ENCODE measurements at places on chromosomes 16 and 17.

GRCh38 chr16:79407005-79407404 lies 193.5 kb downstream of the MAF start:
- no peak for DNase-seq

DNA sequence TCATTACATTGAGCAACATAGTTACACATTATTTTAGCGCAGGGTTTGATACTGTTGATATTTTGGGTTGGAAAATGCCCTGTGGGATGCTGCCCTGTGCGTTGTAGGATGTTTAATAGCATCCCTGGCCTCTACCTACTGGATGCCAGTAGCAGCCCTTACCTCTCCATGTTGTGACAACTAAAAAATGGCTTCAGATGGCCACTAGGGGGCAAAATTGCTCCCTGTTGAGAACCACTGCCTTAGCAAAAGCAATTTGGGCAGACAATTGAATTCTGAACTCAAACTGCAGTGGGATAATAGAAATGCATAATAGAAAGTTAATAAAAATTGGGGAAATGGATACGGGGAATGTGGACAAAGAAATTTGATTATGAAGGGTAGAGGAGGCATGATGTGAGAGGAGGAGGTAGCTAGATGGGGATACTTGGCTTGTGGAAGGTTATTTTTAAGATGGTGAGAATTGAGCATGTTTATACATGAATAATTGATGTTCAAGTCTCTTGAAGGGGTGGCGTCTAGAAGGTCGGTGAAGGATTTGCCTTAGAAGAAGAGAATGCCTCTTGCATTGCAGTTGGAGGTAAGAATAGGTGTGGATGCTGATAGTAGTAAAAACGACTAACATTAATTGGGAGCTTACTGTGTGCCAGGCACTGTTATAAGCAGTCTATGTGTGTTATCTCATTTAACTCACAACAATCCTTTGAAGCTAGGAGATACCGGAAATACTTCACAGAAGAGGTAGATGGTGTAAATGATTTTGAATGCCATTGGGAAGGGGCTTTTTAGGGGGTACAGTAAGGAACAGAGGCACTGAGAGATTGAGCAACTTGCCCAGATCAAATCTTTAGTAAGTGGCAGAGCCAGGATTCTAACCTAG lies 19.0 kb downstream of the HEATR9 start:
- DNase-seq, result no peak

- peak; percentile 76 for DNase-seq
Measured at GRCh38 chr17:50117202-50118051, 12.5 kb downstream of the SAMD14 start.

- DNase-seq, result no peak
Measured at GRCh38 chr17:31148205-31148604, 53.4 kb downstream of the NF1 start.

DNA sequence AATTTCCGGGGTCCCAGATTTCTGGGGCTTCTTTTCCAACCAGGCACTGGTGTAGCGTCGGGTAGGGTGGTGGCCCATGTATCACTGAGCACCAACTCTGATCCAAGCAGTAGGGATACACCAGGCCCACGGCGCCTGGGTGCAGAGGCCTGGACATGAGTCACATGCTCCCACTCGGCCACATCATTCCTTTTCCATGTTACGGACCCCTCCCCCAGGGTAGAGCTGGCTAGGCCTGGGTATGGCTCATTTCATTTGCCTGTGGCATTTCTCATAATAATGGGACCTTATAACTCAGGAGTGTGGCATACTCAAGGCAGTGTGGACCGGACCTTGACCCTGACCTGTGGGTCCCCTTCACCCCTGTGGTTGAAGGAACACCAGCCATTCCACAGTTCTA lies 18.0 kb upstream of the NDRG4 start:
- no peak for DNase-seq

- DNase-seq, result no peak
Measured at GRCh38 chr17:27457731-27458523, 1.7 kb downstream of the KSR1 start.

DNA sequence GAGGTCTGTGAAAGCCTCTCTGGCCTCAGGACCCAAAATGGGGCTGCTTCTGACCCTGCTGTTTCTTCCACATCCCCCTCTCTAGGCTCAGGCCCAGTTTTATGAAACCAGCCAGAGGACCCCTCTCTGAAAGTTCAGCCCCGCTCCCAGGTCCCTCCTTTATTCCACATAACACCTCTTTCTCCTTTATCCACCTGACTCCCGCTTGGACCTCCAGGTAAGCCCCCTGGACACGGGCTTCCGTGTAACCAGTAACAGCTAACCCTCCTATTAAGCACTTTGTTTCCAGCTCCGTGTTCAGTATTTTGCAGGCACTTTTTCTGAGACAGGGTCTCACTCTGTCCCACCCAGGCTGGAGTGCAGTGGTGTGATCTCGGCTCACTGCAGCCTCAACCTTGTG lies 37.4 kb downstream of the PSME3IP1 start:
- DNase-seq, result no peak

- no peak for DNase-seq
Measured at GRCh38 chr16:4663777-4664465, 29.4 kb upstream of the NUDT16L1 start.

DNA sequence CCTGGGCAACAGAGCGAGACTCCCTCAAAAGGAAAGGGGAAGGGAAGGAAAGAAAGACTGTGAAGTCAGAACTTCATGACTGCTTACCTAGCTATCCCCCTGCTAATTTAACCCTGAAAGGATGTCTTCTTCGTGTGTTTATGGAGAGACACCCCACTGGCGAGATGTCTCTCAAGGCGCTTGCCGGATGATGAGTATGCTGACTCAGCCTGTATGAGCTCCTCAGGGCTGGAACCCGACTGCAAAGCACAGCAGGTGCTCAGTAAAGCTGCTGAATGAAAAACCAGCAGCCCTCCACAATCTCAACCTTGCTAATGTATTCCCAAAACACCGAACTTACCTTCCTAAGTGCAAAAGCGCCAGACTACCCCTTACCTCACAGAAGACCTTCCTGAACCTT lies 2.3 kb downstream of the ANKFY1 start:
- DNase-seq, result no peak

DNA sequence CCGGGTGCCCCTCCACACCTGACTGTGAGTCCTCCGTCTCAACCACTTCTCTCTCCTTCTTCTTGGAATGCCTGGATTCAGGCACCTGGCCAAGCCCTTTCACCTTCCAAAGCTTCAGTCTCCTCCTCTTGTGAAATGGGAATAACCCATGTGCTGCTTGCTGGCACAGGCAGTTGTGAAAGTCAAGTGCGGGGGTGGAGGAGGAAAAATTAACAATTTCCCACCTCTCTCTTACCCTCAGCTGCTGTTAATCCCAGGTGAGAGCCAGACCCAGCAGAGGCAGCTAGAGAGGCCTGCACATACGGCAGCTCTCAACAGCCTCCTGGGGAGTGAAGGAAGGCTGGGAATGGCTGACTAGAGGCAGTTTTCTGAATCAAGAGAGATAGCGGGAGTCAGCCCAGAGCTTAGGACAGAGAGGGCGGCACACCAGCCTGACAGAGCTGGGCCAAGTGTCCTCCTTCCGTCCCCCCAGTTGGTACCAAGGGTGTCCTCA lies 77.9 kb upstream of the LGALS9 start:
- DNase-seq, result no peak

GRCh38 chr16:56939801-56940200 lies 7.9 kb downstream of the HERPUD1 start:
- no peak for DNase-seq

DNA sequence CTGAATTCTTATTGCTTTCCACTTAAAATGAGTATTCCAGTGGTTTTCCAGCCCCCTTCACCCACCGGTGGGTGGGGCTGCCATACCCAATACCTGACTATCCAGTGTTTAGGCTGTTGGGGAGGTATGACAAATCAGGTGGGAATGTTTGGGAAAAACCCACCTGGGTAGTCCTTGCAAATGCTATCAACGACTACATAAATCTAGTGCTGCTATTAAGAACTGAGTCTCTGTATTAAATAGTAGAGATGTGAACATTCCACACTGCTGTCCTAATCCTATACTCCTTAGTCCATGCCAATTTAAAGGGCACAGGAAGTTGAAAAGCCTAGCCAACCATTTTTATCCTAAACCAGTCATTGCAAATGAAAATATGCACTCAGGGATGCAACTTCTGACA lies 126.6 kb downstream of the AXIN2 start:
- no peak for DNase-seq

DNA sequence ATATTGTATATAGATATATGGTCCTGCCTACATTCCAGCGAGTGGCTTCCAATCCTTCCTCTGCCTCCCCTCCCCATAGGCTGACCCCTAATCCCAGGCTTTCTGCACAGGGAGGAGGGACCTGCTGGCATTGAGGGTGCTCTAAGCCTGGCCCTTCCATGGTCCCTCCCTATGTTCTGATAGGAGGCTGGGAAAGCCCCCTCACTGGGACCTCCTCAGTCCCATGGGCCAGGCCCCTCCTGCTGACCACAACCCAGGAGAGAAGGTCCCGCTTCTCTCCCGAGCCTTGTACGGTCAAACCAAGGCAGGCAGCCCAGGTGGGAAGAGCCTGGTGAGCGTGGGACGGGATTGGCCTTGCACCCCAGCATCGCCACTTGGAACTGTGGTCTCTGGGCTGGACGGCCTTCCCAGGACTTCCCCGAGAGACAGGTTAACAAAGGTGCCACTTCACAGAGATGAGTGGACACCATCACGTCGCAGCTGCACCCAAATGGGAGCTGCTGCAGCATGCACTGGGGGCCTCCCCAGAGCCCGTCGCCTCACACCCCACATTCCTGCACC lies 859 bp downstream of the ALDH3A1 start:
- no peak for DNase-seq

DNA sequence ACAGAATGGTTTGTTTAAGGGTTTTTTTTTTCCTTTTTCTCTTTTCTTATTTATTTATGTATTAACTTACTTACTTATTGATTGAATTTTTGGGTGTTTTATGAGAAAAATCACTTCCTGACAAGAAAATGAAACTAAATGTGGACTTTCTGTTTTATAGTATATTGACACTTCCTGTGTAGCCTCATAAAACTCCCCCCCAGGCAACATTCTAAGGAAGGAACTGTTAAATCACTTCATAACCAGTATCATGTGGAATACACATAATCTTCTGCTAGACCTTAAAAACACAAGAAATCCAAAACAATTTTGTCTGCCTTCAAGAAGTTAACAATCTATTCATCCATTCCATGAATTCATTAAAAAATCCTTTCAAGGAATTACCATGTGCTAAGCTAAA lies 164.1 kb upstream of the TOM1L1 start:
- DNase-seq, result no peak

DNA sequence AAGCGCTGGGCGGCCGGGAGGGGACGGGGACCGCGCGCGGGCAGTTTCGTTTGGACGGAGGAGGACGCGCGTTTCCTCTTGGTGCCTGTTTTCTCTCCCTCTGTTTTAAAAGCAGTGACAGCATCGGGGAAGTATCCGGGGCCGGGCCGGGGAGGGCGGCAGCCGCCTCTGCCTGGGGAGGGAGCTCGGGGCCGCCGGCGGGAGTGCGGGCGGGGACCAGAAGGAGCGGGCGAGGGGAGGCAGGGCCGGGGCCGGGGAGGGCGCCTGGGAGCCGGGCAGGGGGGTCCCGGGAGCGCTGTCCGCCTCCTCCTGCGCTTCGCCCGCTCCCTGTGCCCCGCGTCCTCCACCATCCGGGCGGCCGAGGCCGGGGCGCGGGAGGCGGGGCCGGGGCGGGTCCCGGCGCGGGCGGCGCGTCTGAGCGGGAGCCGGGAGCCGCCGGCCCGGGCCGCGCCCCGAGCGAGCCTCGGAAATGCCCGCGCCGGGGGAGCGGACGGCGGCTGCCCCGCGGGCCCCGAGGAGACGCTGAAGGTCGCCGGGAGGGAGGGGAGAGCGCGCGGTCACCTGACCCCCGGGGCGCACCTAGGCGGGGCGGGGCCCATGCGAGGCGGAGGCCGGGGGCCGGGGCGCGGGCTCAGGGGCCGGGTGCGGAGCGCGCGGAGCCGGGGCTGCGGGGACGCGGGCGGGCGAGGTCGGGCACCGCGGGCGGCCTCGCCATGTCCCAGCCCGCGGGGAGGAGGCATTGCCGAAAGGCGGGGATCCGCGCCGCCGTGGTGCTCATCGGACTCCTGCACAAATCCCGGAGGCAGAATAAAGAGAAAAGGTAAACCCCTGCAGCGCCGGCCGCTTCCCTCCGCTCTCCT lies 57.3 kb downstream of the RAP1GAP2 start:
- DNase-seq, result peak; percentile 52

- no peak for DNase-seq
Measured at GRCh38 chr16:50611332-50611934, 63.2 kb downstream of the NKD1 start.

- no peak for DNase-seq
Measured at GRCh38 chr17:39818358-39819000, 45.6 kb downstream of the IKZF3 start.

DNA sequence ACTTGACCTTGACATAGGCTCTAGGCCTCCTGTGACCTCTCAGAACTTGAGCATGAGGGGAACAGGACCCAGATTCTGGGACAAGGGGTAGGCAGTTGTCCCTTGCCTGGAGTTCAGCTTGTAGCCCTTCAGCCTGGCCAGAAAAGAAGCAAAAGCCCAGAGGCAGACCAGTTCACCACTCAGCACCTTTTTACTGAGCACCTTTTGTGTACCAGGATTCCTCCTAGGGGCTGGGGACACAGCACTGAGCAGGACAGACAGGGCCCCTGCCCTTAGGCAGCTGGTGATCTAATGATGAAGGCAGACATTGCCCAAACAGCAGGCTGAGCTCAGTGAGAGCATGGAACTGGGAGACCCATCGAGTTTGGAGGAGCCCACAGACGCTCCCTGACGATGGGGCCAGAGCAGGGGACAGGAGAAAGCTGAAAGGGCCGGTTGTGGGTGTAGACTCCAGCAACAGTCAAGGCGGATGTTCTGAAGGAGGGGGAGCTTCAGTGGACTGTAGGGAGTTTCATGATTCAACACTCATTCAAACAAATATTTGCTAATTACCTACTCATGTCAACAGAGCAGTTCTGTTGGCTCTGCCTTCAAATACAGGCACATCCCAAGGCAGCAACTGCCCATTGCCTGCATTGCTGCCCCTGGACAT lies 32.0 kb downstream of the SBK1 start:
- no peak for DNase-seq

- DNase-seq, result no peak
Measured at GRCh38 chr16:8751481-8752311, 45.7 kb downstream of the TMEM186 start.

GRCh38 chr17:33515974-33516373 lies 222.9 kb upstream of the ASIC2 start:
- no peak for DNase-seq

- no peak for DNase-seq
Measured at GRCh38 chr17:63631062-63631461, 8.8 kb downstream of the MAP3K3 start.
